Muscle of leg (tissue), 16 donors: ENCODE measurements at places on chromosomes 16 and 17. TPM values are rescaled to one million over a fixed set of nuclear protein-coding genes. Genes with fewer than 3 reads are reported as not detected.

- H3K4me1 ChIP-seq = no peaks in the 10 kb centered on the region
- H3K36me3 ChIP-seq = no peaks in the 10 kb centered on the region
- H3K4me3 ChIP-seq = no peak overlapping the region
- DNase-seq = peak; percentile 35
- no peak overlapping the region for H3K27ac ChIP-seq
Measured at GRCh38 chr16:48491517-48491916, 106.3 kb upstream of the SIAH1 start.

DNA sequence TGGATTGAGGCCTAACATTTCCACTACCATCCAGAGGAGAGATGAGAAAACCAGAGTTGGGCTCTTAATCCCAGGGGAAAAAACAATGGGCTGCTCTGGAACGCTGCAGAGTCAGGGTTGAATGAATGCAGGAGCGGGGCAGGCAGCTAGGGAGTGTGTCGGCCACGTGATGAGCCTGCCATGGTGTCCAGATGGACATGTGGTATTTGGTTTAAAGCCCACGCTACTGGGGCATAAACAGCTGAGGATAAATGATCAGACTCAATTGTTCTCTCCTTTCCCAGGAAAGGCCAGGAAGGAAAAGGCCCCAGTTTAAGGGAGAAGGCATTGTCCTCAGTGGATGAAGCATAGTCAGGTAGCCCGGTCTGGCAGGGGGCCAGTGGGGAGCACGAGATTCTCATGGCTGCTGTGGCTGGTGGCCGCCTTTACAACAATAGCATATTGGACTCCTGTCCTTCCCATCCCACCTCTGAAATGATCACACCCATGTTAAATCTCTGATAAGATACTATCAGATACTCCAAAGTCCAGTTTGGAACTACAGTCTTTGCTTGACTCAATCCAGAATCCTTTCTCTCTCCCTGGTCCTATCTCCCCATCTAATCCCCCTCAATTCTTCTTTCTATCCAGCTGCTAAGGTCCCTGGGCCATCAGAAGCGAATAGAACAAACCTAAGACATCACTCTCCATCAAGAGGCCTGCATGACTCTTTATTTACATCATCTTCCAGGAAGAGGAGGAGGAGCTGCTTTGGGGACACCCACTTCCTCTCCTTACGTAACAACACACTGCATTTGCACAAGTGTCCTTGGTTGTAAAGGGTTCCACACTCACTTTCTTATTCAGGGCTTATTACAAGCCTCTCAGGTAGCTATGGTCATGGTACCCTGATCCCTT is 20.4 kb downstream of the CA4 start:
- peaks cover 3% of the 10 kb centered on the region for H3K27me3 ChIP-seq
- peaks cover 15% of the 10 kb centered on the region for H3K4me1 ChIP-seq
- H3K36me3 ChIP-seq = no peaks in the 10 kb centered on the region
- H3K4me3 ChIP-seq = no peak overlapping the region

- H3K36me3 ChIP-seq = peaks cover 36% of the 10 kb centered on the region
- no peak overlapping the region for H3K27ac ChIP-seq
- no peak for DNase-seq
- no peak overlapping the region for H3K4me3 ChIP-seq
- no peaks in the 10 kb centered on the region for H3K4me1 ChIP-seq
Measured at GRCh38 chr17:1899403-1900000, 69.7 kb downstream of the RPA1 start.

DNA sequence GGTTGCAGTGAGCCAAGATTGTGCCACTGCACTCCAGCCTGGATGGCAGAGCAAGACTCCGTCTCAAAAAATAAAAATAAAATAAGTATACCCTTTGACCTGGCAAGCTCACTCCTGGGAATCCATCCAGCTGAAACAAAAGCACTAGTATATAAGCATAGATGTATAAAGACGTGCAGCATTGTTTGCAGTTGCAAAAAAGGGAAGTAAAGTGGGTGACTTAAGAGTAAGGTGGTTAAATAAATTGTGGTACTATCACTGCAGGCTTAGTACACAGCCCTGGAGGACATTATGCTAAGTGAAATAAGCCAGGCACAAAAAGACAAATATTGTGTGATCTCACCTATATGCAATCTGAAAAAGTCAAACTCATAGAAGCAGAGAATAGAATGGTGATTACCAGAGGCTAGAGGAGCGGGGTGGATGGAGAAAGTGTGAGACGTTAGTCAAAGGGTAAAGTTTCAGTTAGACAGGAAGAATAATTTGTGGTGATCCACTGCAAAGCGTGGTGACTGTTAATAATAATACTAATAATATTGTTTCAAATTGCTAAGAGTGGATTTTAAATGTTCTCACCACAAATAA is 113.0 kb downstream of the MYO1D start:
- no peaks in the 10 kb centered on the region for H3K27me3 ChIP-seq
- no peaks in the 10 kb centered on the region for H3K36me3 ChIP-seq
- H3K27ac ChIP-seq = no peak overlapping the region
- no peak for DNase-seq
- H3K4me3 ChIP-seq = no peak overlapping the region

- no peak for DNase-seq
- H3K4me1 ChIP-seq = peaks cover 60% of the 10 kb centered on the region
- no peak overlapping the region for H3K27ac ChIP-seq
Measured at GRCh38 chr17:17493986-17494466, 2.2 kb downstream of the RASD1 start.

- H3K27me3 ChIP-seq = peaks cover 2% of the 10 kb centered on the region
- no peak overlapping the region for H3K27ac ChIP-seq
- no peak for DNase-seq
Measured at GRCh38 chr17:40915199-40915661, 22.2 kb downstream of the KRT23 start.

DNA sequence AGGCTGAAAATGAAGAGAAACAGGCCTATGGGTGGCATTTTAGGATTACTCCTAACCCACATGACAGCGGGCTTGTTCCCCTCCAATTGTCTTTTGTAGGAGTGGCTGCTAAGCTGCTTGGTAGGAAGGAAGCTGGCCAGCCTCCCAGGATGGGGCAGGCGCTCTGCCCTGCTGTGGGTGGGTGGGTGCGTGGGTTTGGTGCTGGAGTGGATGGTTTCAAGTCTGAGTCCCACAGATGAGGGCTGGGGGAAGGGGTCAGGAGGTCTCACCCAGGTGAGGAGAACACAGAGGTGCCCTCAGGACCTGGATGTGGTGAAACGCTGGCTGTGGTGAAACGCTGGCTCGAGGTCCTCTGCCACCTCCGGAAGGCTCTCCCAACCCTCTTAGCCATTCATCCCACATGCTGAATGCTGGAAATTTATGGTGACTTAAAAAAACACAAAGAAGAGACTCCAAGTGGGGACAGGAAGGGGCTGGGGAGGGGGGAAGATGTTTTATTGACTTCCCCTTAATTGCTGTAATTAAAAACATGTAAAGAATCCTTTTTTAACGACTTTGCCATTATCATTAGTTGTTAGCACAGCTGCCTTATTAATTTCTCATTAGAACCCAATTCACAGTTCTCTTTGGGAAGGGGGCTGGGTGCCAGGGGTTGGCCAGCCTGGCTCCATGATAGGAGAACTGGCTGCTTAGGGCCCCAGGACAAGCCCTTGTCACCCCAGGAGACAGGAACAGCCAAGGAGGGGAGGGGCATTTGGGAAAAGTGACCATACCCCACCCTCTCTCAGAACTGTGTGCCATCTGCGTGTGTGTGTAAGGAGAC is 153.5 kb upstream of the CDC42EP4 start:
- H3K4me1 ChIP-seq = peaks cover 9% of the 10 kb centered on the region
- H3K36me3 ChIP-seq = no peaks in the 10 kb centered on the region
- peak overlapping the region; percentile 20 for H3K27ac ChIP-seq
- no peak overlapping the region for H3K4me3 ChIP-seq
- no peaks in the 10 kb centered on the region for H3K27me3 ChIP-seq

DNA sequence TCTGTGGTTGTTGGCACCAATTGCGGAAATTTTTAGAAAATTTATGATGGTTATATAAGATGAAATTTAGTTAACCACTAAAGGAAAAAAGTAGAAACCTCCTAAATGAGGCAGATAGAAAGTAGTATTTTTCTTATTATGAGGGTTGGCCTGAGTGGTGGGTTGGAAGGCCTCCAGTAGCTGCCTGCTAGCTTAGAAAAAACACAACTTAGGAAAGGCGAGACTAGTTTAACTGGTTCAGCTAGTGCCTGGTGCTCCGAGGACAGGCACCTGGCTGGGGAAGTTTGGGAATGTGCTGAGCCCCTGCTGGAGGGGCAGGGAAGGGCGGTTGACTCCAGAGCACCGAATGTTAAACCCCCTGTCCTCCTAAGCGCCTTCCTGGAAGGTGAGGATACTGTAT is 19.9 kb downstream of the LDHD start:
- peak; percentile 53 for DNase-seq
- no peak overlapping the region for H3K27ac ChIP-seq
- H3K4me1 ChIP-seq = peaks cover 36% of the 10 kb centered on the region
- no peaks in the 10 kb centered on the region for H3K27me3 ChIP-seq

GRCh38 chr16:11386054-11386680 is 40.9 kb downstream of the RMI2 start:
- peaks cover 7% of the 10 kb centered on the region for H3K4me1 ChIP-seq
- no peak for DNase-seq
- no peaks in the 10 kb centered on the region for H3K36me3 ChIP-seq
- H3K27me3 ChIP-seq = no peaks in the 10 kb centered on the region
- no peak overlapping the region for H3K4me3 ChIP-seq

DNA sequence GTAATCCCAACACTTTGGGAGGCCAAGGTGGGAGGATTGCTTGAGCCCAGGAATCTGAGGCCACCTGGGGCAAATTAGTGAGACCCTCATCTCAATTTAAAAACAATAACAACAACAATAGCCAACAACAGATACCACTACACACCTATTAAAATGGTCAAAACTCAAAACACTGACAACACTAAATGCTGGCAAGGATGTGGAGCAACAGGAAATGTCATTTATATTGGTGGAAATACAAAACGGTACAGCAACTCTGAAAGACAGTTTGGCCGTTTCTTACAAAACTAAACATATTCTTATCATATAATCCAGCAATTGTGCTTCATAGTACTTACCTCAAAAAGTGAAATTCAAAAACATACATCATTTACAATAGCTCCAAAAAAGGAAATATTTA is 57.7 kb downstream of the DNAH3 start:
- no peaks in the 10 kb centered on the region for H3K36me3 ChIP-seq
- DNase-seq = no peak
- no peak overlapping the region for H3K27ac ChIP-seq
- H3K4me3 ChIP-seq = no peak overlapping the region
- no peaks in the 10 kb centered on the region for H3K4me1 ChIP-seq
- no peaks in the 10 kb centered on the region for H3K27me3 ChIP-seq

The PRAC2 gene
- total RNA-seq = not detected

The ASIC2 gene
- under 0.01 TPM for total RNA-seq

The CCL5 gene
- total RNA-seq = 0.75 TPM

The PMFBP1 gene
- 0.40 TPM for total RNA-seq

The KRT222 gene
- 1.3 TPM for total RNA-seq

The GJC1 gene
- 22.1 TPM for total RNA-seq

The SBK1 gene
- 2.9 TPM for total RNA-seq

The MAF gene
- total RNA-seq = 31.3 TPM

The GID4 gene
- total RNA-seq = 7.0 TPM

The EFNB3 gene
- 3.6 TPM for total RNA-seq
